Bronchial epithelial cell (primary cell): ENCODE measurements at places on chromosomes 3 and 15. TPM values are rescaled to one million over a fixed set of nuclear protein-coding genes. Genes with fewer than 3 reads are reported as not detected.

GRCh38 chr3:120440001-120440703, 10.6 kb downstream of the FSTL1 start:
- DNase-seq = peak; percentile 18

DNA sequence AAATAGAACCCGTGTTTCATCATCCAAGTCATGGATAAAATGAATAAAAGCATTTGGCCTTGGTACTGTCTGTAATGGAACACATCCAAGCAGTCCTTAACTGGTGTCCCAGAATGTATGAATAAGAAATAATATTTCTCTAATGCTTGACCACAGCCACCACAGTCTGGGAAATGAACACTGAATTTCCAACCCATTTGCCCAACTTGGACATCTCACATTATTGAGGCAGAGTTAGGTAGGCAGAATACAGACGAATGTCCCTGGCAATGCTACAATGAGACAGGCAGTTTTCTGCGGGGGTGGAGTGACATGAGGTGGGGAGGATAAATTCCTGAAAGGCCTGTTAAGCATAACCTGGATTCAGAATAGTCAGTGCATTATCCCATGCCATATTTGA, 245.7 kb downstream of the ZIC1 start:
- no peak for DNase-seq

Gene OR4M2
- not detected in 2 replicates for total RNA-seq

DNA sequence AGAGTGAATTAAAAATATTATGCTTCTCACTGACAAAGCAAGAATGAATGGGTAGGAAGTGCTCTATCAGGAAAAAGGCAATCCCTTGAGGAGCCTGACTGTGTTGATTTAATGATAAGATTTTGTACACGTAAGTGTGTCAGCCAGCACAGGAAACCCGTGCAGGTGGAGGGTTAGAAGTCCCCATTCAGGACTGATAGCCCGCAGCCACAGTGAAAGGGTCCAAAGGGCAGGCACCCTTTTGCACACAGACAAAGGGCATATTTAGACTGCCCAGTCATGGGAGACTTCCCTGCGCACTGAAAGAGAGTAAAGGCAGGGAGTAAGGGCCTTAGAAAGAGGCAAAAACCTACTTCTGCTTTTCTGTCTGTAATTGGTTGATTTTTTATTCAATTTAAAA, 26.4 kb upstream of the SKIL start:
- DNase-seq = peak; percentile 32

Gene C2CD4B
- 0.26 TPM in 2 replicates for total RNA-seq

DNA sequence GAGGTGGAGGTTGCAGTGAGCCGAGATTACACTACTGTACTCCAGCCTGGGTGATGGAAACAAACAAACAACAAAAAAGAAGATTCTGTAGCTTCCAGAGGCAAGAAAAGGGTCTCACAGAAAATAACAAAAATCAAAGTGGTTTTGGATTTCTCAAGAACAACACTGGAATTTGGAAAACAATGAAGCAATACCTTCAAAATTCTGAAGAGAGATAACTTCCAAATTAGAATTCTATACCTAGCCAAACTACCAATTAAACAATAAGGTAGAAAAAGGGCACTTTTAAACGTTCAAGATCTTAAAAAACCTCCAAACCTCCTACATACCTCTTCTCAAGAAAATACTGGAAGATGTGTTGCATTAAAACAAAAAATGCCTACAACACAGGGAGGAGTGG, 4.9 kb upstream of the CDCP1 start:
- DNase-seq = no peak

DNA sequence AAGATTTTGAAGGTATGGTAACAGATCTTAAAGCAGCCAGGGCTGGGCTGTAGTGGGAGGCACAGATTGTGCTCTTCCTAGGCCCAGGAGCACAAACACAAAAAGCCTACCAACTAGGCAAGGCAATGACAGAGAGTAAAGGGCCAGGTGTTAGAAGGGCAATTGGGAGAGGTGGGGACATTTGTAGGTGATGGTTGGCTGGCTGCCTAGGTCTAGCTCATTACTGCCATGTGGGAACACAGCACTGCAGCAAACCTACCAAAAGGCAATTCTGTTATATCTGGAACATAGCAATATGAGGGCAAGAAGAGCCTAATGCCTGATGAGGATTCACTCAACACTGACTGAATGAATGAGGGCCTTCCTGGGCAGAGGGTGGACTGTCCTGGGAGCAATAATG, 30.4 kb downstream of the ARHGEF3 start:
- no peak for DNase-seq

DNA sequence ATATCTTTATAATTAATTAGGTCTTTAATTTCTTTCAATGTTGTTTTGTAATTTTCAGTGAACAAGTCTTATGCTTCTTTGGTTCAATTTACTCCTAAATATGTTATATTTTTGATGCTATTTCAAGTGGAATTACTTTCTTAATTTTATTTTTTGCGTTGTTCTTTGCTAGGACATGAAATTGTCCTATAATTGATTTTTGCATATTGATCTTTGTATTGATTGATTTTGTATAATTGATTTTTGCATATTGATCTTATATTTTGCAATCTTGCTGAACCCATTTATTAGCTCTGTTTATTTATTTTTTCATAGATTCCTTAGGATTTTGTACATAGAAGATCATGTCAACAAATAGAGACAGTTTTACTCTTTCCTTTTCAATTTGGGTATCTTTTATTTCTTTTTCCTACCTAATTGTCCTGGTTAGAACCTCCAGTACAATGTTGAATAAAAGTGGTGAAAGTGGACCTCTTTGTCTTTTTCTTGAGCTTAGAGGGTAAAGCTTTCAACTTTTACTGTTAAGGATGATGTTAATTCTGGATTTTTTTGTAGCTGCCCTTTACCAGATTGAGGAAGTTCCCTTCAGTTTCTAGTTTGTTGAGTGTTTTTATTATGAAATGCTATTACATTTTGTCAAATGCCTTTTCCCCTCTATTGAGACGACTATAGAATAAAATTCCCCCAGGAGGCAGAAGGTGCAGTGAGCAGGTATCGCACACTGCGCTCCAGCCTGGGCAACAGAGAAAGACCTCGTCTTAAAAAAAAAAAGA, 36.8 kb upstream of the CCDC50 start:
- no peak for DNase-seq

GRCh38 chr3:142098964-142099363, 50.4 kb downstream of the TFDP2 start:
- DNase-seq = peak; percentile 58

Gene CD200R1
- under 0.01 TPM in 1 of 2 replicates, not detected in the other for total RNA-seq

Gene SLC2A2
- total RNA-seq = not detected in 2 replicates

- peak; percentile 25 for DNase-seq
Observed at GRCh38 chr15:94042180-94042928, 189.0 kb upstream of the MCTP2 start.

Gene GCHFR
- 12.4 and 13.8 TPM in 2 replicates for total RNA-seq

DNA sequence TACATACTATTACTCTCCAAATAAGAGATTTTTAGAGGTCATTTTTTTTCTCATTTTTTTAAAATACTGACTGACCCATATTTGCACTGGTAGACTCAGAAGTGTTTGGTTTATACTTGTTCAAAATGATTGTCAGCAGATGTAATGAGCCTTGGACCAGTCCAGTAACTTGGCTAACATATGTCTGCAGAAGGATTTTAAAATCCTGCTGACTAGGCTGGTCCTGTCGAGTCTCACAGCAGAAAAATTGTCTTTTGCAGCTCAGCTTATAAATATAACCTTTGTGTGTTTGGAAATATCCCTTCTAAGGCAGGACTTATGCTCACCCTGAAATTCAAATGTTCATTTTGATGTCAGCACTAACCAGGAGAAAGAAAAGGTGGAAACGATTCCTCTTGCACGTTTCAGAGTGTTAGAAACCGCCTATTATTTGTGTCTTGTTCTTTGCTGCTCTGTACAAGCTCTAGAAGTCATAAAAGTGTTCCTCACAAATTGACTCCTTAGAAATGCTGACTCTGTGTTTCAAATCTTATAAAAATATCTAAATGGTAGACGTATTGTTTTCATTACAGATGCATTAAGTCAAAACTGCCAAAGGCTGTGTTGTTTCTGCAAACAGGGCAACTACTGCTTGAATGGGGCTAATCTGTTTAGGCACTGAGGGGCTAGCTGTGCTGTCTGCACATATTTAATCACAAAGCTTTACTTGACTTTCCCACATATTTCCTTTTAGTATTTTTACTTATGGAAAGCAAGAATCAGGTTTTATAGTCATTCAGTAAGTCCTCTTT, 95.3 kb downstream of the CHL1 start:
- DNase-seq = peak; percentile 11

- DNase-seq = no peak
Observed at GRCh38 chr15:45128971-45129639, 574 bp downstream of the DUOXA1 start.

DNA sequence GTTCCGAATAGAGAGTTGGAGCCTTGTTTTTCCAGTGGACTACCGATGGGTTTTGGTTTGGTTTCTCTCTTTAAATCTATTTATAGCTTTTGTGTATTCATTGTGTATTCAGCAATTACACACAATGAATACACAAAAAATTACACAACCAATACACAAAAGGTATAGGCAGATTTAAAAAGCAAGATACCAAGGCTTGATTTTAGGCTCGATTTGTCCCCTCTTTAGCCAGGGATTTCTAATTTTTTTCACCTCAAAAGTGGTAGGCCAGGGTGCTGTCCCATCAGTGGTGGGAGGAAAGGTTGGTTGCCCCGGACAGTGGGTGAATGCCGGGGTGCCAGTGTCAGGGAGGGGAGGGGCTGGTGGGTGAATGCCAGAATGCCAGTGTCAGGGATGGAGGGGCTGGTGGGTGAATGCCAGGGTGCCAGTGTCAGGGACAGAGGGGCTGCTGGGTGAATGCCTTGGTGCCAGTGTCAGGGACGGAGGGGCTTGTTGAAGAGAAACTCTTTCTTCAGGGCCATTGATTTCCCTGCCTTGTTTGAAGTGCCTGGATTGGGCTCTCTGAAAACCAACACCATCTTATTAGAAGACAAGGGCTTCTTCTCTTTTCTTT, 186.2 kb downstream of the GOLGA6L6 start:
- DNase-seq = no peak

GRCh38 chr3:142709207-142709606, 14.6 kb upstream of the TRPC1 start:
- no peak for DNase-seq

DNA sequence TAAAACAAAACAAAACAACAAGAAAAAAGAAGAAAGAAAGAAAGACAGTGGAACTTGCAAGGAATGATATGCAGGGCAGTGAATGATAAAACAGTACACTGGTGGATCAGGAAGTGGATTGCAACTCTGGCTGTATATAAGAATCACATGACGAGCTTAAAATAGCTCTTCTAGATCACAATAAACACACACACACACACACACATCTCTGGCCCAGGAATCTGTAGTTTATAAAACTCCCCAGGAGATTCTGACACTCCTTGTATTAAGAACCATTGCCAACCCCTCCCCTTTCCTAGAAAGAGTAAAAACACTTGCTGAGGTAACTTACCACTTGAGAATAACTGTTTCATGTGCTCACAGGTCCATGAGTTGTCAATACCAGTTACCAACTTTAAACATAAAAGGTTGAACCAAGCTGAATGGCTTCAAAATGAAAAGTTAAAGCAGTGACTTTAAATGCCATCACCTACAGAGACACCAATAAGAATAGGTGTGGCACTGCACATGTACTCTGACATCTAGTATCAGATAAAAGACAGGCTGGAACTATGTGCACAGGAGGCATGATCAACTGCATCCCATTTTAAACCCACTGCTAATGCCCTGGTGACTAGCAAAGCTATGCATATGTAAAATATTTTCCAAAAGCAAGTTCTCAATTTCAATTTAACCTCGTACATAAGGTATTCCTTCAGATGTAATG, 3.9 kb downstream of the CPOX start:
- no peak for DNase-seq

Gene LRRFIP2
- 67.7 and 113 TPM in 2 replicates for total RNA-seq

Gene XPC
- total RNA-seq = 25.3 and 33.4 TPM in 2 replicates

Gene RPL35A
- 648 and 676 TPM in 2 replicates for total RNA-seq

- peak; percentile 20 for DNase-seq
Observed at GRCh38 chr15:83435202-83435601, 11.9 kb upstream of the SH3GL3 start.

GRCh38 chr3:186506857-186507256, 37.3 kb downstream of the CRYGS start:
- DNase-seq = no peak

Gene MTHFS
- 32.5 and 33.4 TPM in 2 replicates for total RNA-seq

Gene GPR62
- not detected in 2 replicates for total RNA-seq

DNA sequence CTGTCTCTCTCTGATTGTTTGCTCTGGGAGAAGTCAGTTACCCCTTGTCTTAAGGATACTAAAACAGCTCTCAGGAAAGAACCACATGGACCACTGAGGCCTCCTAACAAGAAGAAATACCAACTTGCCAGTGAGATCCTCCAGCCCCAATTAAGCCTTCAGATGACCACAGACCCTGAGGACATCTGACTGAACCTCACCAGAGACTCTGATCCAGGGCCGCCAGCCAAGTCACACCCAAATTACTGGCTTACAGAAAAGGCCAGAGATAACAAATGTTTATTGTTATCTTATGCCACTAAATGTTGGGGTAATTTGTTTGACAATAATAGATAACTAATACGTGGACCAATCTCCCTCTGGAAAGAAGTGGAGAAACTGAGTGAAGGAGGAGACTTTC, 40.2 kb downstream of the SLC12A8 start:
- no peak for DNase-seq

DNA sequence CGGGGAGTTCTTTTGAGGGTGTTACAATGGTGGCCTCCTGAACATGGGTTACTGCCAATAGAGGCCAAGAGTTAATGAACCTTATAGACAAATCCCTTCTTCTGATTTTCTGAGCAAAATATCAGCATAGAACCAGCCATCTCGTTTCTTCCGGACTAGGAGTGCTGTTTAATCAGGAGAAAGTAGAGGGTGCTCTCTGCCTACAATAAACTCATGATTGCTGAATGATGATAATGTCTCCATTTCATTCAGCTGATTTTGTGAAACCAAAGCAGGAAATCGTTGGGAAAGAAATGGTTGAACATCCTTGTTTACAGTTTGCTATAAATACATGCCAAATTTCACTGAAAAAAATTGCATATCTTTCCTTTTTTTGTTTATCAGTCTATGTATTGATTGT, 142.8 kb upstream of the PLSCR5 start:
- peak; percentile 8 for DNase-seq

DNA sequence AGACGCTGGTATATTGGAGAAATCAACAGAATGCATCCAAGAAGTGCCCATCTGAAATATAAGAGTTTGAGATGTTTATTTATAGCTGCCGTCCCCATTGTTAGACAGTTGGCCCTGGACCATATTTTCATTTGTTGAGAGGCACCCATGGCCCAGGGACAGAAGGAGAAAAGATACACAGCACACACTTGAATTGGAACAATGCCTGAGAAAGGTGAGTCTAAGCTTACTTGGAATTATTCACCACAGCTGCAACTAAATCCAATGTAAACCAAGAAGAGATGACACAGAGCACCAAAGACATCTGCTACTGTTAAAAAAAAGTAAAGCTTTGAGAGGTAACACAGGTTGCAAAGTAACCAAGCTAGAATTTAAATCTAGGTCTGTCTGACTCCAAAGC, 525.5 kb upstream of the NAALADL2 start:
- peak; percentile 16 for DNase-seq
